NCI-H2081 (cell line): ENCODE measurements at places on chromosomes 1 and 21.

GRCh38 chr1:57167997-57168396 is 202.2 kb upstream of the C8B start:
- no peak for DNase-seq

DNA sequence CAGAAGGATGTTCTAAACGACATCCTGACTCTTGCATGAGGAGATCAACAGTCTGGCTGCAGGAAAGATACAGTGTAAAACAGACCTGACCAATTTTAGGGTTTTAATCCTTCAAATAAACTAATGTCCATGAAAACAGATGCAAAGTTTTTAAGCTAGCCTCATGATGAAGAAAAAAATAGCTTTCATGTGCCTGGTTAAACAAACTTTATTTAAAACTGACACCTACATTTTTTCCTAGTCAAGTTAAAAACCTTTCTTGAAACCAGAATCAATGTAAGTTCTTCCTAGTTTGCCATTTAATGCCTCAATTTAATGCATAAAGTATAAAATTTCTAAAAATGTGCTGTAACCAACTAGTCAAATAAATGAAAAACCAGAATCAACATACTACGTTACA is 2.9 kb downstream of the WDR26 start:
- DNase-seq = no peak

DNA sequence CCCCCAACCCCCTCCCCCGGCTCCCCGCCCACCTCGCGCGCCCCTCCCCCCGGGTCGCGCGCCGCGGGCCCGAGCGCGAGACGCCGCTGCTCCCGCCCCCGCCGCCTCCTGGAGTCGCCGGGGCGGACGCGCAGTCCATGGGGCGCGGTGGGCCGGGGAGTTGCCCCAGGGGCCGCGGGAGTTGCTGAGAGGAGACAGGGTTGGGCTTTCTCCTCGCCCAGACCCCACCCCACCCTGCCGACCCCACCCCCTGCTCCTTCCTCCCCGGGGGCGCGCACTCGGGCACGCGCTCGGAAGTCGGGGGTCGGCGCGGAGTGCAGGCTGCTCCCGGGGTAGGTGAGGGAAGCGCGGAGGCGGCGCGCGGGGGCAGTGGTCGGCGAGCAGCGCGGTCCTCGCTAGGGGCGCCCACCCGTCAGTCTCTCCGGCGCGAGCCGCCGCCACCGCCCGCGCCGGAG is at the start of gene LAMC1:
LAMC1 (plus strand) TSS at position 275 of the 455 bp plus-strand sequence. CDS start 297 bp downstream, outside the sequence.
- peak; percentile 76 for DNase-seq

GRCh38 chr1:101745551-101746270 is 251.0 kb downstream of the OLFM3 start:
- DNase-seq = no peak

GRCh38 chr1:224456637-224456953 is 22.0 kb upstream of the WDR26 start:
- no peak for DNase-seq

DNA sequence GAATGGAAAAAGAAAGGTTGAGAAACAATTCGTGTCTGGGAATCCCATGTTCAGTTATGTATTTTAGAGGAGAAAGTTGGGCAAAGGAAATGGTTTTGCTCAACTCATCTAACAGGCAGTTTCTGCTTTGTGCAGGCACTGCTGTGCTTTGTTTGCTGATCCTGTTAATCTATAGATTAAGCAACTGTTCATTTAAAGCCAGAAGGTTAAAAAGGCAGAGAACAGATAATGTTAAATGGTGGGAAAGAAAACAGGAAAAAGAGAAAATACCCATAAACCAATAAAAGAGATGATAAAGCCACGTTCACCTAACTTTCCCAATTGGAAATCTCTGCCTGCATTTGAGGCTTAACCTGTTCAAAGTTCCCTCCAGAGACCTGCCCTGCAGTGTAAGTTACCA is 70.0 kb downstream of the APP start:
- no peak for DNase-seq

DNA sequence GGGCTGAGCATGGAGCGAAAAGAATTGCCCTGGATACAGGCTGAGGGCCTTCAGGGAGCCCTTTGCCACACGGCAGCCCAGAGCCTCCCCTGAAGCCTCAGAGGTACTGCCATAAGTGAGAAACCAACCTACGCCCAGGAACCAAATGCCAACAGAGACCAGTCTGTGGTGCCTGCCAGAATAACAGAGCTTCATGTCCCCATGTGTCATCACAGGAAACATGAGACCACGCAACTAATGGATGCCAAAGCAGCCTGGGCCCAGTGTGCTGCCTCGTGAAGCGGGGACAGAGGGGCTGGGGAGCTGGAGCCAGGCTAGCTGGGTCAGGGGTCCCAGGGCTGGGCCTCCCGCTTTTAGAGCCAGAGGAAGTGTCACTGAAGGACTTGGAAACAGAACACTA is 18.7 kb upstream of the STUM start:
- DNase-seq = no peak

DNA sequence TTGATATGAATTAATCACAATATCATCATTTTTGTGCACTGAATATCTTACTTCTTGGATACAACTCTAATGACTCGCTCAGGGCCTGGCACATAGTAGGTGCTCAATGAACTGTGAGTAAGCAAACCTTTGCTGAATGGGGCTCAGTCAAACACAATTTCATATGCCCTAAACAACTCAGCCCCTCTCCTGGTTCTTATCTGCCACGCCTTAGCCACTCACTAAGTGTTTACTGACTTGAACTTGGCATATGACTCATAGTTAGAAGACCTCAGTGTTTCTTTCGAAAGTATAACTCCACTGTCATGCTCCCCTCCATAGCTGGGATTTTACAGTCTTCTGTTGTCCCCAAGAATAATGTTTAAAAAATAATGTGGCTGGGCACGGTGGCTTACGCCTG is 4.8 kb upstream of the IFNLR1 start:
- DNase-seq = no peak

- DNase-seq = no peak
These were observed 12.1 kb downstream of the ICMT start for GRCh38 chr1:6223617-6224016.

DNA sequence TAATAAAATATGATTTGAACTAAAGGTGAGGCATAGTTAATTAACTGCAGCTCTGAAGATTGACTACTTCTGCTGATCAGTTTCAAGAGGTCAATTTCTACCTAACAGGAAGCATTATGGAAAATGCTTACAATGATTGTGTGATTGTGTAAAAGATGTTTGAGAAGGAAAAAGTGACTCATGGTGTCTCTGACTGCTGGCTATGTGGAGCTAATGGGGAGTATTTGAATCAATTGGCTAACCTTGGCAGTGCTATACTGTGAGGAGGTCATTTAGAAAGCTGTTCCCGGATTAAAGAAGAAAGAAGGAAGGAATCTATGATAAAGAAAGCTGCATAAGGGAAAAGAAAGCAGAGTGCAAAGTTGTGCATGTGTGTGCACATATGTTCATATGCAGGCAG is 376.5 kb downstream of the ADGRL2 start:
- no peak for DNase-seq

DNA sequence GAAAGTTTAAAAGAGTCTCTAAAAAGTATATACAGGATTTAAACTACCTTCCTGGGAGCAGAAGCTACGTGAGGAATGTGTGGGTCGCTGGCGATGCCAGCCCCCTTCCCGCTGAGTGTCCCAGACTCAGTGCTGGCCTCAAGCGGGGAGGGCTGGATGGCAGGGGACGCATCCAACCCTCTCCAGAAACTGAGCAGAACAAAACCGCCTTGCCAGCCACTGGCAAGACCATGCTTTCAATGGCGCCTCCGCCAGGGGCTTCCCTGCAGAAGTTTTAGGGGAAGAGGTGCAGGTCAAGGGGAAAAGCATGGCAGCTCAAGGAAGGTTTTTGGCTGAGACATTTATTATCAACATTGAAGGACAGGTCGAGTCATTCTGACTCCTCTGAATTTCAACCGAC is 26.1 kb downstream of the NADK start:
- no peak for DNase-seq

- DNase-seq = no peak
These were observed 12.8 kb downstream of the EIF2B3 start for GRCh38 chr1:44973645-44974044.

DNA sequence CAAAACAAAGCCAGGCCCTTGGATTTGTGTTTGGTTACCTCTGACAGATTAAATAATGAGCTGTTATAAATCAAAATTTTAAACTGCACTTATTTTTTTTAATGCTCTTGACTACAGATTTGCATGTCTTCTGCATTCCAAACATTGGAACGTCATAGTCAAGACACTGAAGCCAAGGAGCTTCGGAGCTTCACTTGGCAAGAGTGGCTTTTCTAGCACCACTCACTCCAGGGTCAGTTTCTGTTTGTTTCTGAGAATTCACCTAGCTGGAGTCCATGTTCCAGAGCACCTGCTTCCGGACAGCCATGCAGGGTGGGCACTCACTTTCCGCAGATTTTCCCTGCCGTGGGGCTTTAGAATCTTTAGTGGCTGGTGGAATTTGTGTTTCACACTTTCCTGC is 202.9 kb downstream of the ZP4 start:
- DNase-seq = no peak

GRCh38 chr1:64337926-64338325 is 132.0 kb upstream of the CACHD1 start:
- DNase-seq = no peak

DNA sequence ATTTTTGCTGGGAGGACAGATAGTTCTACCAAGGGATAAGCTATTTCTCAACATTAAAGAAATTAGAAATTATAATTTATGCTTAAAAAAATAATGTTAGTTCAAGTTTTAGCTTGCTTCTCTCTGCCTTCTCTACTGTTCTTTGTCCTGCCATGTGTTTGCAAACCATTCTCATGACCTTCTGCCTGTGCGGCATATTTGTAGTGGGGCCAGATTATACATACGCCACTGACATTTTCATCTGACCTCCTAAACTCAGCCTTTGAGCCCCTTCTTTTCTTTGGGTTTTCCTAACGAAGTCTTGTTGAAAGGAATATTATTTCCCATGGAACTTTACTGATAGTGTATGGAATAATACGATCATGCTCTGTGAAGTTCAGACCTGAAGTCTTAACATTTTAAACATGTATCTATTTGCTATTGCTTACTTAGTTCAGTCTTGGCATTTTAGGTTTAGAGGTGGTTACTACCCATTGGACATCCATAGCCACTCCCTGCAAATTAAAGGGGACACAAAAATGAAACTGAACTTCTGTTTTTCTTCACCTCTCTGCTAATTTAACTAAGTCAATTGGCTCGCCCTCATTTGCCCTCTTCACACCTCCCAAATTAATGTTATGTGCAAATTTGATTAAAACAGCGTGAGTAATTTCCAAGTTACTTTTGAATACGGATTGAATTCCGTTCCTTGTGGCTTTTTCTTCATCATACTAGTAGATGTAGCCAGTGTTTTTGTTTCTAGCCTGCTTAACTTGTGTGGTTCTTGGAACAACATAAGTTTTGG is 15.6 kb downstream of the LRRC8D start:
- no peak for DNase-seq

GRCh38 chr1:2462819-2463218 is 13.3 kb upstream of the PLCH2 start:
- DNase-seq = no peak

DNA sequence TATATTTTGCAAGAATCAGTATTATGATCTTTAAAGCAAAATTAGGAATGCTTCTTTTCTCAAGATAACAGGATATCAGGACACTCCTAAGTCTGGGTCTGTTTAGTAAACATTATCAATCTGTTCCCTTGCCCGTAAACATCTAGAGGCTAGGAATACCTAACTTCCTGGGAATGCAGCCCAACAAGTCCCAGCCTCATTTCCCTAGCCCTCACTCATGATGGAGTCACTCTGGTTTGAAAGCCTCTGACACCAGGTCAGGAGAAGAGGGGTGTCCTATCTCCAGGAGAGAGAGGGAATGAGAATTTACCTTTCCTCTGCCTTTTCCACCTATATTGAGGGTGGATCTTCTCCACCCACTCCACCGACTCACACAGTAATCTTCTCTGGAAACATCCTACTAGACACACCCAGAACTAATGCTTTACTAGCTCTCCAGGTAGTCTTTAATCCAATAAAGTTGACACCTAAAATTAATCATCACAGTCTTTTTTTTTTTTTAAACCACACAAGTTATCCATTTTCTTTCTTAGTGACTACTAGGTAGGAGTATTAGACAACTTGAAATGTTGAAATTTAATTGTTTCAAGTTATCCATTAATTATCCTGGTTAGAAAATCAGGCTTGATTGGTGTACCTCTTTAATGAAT is 659.3 kb downstream of the USP25 start:
- no peak for DNase-seq

DNA sequence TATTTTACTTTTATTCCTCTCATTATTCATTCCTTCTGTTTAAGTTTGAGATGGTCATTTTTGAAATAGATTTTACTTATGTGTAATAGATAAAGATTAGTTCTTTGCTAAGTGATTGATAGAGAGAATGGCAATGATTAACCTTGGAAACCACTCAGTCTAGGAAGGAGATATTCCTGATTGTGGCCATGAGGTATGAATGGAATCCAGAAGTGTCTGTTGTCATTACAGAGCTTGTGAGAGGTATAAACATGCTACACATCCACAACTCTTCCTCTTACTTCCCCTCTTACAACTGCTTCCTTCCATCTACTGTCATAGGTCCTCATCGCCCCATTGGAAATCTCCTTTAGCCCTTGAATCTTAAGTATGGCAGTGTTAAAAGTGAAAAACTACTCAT is 988.8 kb upstream of the B3GALT2 start:
- no peak for DNase-seq

- no peak for DNase-seq
These were observed 31.0 kb upstream of the ARID1A start for GRCh38 chr1:26664802-26665201.

GRCh38 chr1:180789460-180789859 is 123.2 kb upstream of the KIAA1614 start:
- DNase-seq = no peak
